ENCODE measurements at places on chromosomes 6 and 20.

GRCh38 chr20:14012671-14013070, 17.4 kb downstream of the MACROD2 start:
- no peak for DNase-seq

- DNase-seq, result no peak
These were observed 46.4 kb upstream of the SPDEF start for GRCh38 chr6:34602318-34603111.

DNA sequence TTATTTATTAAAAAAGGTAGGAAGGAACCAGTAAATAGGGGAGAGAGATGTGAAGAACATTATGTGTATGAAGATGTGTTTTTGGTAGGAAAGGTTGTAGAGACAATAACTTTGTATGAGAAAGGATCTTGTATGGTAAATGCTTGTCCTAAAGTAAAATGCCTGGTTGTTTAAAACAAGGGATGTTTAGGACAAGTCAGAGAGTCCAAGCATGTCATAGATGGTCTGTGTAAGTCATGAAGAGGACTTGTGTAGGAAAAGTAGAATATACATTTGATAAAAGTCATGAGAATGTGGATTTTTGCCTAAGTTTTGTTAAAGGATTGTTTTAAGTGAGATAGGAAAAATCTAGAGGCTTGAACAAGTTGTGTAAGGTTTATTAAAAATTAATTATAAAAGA, 325.1 kb downstream of the CDH26 start:
- no peak for DNase-seq

DNA sequence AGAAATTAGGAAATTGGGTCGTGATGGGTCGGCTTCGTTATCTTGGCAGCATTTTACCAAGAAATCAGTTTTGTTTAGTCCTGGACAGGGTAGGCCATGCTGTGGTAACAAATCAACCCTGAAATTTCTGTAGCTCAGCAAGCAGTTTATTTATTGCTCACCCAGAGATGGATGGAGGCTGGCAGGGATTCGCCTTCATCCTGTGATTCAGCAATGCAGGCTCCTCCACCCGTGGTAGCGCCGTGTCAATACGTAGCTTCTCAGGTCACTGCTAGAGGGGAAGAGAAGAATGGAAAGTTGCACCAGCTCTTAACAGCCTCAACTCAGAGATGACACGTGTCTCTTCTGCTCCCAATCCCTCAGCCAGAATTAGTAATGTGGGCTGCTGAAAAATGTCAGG, 157.0 kb upstream of the SGK1 start:
- no peak for DNase-seq

DNA sequence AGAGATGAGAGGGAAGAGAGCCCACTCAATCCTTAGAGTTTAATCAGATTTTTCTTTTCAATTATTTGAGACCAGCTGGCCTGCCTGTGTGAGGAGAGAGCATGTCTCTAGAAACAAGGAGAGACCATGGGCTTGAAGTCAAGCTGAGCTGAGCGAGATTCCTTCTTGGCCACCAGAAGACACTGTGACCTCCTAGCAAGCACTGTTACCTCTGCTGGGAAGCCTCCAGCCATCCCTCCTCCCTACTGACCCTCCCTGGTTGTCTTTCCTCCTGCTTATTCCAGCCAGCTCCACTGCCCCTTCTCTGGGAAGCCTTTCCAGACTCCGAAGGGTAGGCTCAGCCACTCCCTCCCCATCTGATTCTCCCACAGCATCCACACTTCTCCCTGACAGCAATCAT, 110.0 kb downstream of the SCML4 start:
- no peak for DNase-seq

DNA sequence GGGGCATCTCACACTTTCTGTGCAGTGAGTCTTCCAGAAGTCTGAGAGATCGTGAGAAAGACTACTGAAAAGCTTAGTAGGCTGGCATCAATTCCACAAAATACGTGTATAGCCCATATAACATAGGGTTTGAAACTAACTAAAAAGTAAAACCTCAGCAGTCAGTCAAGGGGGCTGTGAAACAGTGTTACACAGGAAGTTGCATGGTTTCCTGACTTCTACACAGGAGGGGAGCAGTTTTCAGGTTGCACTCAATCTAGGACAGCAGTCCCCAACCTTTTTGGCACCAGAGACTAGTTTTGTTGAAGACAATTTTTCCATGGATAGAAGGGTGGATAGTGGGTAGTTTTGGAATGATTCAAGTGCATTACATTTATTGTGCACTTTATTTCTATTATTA, 4.7 kb upstream of the LY86 start:
- DNase-seq, result no peak

- DNase-seq, result no peak
These were observed 19.7 kb upstream of the OGFRL1 start for GRCh38 chr6:71268735-71269437.

DNA sequence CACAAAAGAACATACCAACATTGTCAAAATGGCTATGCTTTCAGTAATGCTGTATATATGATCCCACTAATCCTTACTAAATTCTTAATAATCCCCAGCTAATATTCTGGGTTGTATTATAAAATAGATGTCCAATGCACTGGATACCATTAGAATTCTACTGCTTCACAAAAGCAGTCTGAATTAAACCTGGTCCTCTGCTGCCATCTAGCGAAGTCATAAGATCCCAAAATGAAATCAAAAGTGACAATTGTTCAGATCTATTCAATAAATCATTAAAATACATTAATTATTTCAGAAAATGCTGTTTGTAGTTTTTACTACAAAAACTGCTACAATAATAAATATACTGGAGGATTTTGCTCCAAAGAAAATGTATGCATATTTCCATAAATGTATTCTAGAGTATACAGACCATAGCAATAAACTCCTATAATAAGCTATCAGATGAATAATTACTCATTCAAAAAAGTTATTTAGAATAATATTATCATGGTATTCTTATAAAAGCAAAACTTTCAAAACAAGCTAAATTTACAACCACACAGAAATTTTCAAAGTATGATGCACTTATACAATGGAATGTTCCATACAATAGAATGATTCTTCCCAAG, 92.6 kb downstream of the RNGTT start:
- peak; percentile 48 for DNase-seq

DNA sequence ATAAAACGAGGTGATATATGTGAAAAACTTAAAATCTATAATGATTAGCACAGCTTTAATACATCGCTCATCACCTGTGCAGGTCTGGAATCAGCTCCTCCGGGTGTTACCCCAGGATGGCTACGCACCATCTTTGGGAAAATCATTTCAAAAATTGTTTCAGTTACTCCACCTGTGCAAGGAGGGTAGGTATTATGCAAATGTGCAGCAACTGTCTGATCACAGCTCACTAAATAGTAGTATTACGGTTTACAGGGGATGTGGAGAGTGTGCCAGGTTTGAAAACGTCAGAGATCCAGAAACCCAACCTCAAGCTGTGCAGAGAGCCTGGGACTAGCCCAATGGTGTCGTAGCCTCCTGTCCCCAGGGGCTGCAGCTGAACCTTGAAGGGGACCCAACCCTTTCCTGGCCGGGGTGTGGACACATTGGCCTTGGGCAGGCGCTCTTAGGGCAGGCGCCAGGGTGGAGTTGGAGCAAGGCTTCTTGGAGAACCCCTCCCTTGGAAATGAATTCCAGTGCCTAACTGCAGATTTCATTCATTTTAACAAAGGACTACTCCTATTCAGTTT, 24.2 kb upstream of the SGK1 start:
- no peak for DNase-seq

GRCh38 chr20:21548390-21549035, 34.6 kb upstream of the NKX2-2 start:
- DNase-seq, result no peak

GRCh38 chr6:84501315-84501714, 263.1 kb downstream of the TBX18 start:
- DNase-seq, result no peak

GRCh38 chr6:81842254-81842653, 89.8 kb upstream of the TENT5A start:
- no peak for DNase-seq

- no peak for DNase-seq
These were observed 45.9 kb downstream of the PTPRK start for GRCh38 chr6:128474481-128474880.

GRCh38 chr6:142631517-142632385, 313.2 kb downstream of the HIVEP2 start:
- DNase-seq, result no peak

GRCh38 chr20:45465491-45466266, 3.9 kb upstream of the WFDC2 start:
- no peak for DNase-seq

DNA sequence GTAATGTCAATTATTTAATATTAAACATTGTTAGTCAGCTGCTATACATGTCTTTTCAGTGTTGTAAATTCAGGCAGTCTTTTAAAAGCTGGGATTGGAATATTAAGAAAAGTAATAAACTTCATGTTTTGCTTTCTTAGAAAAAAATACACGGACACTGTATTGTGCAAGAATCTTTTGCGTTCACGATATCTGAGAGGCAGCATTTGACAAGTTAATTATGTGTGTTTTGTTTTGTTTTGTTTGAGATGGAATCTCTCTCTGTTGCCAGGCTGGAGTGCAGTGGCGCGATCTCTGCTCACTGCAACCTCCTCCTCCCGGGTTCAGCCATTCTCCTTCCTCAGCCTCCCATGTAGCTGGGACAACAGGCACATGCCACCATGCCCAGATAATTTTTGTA, 1661.3 kb downstream of the HACE1 start:
- no peak for DNase-seq

- no peak for DNase-seq
These were observed 67.2 kb upstream of the LAMP5 start for GRCh38 chr20:9447182-9447581.

DNA sequence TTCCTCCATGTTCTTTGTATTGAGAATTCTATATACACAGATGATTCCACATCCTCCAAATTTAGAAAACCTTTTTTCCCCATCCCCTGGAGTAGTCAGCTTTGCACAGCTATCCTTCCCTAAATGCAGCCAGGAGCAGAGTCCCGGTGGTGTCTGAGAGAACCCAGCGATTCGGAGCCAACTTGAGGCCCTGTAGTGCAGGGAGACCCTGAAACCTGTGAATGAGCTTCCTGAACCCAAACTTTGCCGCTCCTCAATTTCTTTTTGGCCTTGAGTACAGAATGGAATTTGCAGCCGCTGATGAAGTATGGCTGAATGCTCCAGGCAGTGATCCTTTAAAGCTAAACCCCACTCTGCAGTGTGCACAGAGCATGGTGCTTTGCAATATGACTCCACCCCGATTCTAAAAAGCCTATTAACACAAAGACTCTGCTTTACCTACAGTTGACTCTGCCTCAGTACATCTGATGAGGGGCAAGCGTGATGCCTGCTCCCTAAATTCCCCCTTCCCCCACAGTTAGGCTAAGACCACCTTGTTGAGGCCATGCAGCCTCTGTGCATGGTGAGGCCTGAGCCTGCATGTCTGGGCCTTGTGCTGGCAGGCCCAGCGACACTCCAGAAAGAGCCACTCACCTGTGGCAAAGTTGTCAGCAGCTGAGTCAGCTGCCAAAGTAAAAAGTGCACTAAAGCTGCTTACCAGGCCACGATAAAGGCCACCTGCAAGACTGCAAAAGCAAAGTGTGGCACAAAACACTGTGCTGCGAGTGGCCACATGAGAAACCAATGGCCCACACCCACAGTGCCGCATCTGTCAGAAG, 82.1 kb downstream of the PLEKHG1 start:
- DNase-seq, result no peak

DNA sequence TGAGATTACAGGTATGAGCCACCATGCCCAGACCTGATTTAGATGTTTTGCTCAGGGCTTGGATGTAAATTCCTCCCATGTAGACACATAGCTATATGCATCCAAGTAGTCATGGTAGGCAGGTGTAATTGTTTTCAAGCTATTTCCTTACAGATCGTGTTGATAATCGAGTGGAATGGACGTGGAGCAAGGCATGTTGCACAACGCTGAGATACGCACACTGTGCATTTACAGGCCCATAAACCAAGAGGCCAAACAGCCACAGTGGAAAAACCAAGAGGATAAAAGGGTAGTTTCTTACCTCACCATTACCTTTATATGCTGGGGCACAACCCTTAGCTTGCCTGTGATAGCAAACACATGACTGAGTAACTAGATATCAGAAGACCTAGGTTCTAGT, 51.0 kb upstream of the ADGRF1 start:
- no peak for DNase-seq

- DNase-seq, result no peak
These were observed 39.7 kb downstream of the BFSP1 start for GRCh38 chr20:17491488-17491887.

GRCh38 chr20:40159276-40159675, 529.8 kb downstream of the MAFB start:
- DNase-seq, result no peak

- DNase-seq, result no peak
These were observed 248.2 kb downstream of the KHDC1L start for GRCh38 chr6:72977114-72977513.

GRCh38 chr6:36964908-36965307, 10.4 kb downstream of the PI16 start:
- DNase-seq, result no peak

DNA sequence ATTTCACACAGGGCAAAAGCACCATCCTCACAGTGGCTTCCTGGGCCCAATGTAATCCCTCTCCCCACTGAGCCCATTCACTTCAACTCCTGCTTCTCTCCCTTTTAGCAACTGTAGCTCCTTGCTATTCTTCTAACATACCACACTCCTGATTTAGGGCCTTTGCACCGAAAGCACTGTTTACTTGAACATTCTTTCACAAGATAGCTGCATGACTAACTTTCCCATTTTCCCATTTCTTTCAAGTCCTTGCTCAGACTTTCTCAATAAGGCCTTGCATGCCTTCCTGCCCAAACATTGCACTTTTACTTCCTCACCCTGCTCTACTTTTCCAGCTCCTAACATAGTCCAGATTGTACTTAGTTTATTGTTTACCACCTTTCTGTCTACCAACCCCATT, 73.0 kb downstream of the SHPRH start:
- no peak for DNase-seq

- no peak for DNase-seq
These were observed 52.0 kb downstream of the FRK start for GRCh38 chr6:116008470-116009243.

DNA sequence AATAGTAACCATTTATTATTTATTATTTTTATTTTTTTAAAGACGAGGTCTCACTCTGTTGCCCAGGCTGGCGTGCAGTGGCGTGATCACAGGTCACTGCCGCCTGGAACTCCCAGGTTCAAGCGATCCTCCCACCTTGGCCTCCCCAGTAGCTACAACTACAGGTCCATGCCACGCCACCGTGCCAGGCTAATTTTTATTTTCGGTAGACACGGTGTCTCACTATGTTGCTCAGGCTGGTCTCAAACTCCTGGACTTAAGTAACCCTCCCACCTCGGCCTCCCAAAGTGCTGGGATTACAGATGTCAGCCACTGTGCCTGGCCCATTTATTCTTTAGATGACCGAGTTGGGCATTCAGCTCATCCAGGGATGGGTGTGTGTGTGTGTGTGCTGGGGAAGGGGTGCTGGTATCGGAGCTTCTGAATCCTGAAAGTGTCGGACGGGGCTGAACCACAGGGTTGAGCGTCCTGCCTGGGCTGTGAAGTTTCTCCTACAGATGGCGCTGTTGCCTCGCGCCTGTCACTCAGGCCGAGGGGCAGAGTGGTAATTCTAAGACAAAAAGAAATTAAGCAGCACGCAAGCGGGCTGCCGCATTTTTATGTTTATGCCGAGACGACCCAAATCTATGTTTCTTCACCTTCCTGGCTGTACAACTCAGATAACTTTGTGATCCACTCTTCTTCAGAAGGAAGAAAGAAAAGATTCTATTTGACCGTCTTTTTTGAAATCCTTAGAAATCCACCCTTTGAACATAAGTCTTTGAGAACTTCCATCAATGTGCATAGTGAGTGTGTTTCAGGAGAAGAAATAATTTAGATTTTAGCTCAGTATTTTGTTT, 252.8 kb downstream of the CDH26 start:
- peak; percentile 40 for DNase-seq
